ENCODE measurements at places on chromosomes 1 and 21.

DNA sequence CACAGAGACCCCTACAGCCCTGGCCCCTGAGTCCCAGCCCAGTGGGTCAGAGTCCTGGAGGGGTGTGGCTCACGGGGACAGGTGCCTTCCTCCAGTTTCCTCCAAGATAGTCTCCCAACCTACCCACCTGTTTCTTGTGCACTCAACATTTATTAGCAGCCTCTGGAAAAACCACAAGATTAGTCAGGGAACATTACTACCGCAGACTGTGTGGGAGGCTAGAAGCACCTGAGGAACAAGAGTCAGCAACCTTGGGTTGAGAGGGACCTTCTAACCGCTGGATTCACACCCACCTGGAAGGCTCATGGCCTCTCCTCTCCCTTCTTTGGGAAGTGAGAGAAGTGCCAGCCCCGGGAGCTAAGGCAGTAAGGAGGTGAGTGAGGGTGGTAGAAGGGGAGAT is 22.5 kb upstream of the IKBKE start:
- no peak for DNase-seq

- no peak for DNase-seq
These were observed 21.0 kb downstream of the SDE2 start for GRCh38 chr1:225977937-225978748.

DNA sequence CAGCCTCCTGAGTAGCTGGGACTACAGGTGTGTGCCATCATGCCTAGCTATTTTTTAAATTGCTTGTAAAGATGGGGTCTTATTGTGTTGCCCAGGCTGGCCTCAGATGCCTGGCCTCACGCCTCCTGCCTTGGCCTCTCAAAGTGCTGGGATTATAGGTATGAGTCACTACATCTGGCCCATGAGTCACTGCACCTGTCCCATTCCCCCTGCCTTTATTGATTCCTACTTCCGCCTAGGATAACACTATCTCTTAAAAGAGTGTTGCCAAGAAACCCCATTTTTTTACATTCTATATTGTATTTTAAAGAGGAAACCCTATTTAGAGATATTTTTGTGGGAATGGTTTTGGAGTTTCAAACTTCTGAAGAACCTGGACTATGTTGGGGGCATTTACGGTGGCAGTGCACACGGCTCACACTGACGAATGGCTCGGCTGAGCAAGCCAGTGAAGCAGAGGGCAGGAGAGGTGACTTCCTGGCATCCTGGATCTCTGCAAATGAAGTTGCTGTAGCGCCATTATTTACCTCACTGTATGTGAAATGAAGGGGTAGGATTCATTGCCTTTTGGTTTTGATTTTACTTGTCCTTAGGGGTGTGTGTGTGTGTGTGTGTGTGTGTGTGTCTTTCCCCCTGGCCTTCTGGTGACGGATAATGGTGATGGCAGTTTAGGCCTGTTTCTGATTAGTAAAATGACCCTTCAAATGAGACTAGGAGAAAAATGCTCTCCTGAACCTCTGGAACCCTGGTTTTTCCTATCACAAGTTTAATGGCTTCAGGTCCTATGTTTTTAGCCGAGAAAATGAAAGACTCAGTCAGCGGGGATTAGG is 22.5 kb downstream of the KIF26B start:
- DNase-seq = no peak

GRCh38 chr1:41905093-41905675 is 13.5 kb downstream of the HIVEP3 start:
- DNase-seq = no peak

GRCh38 chr1:98763488-98764150 is 102.1 kb downstream of the SNX7 start:
- DNase-seq = no peak

- no peak for DNase-seq
These were observed 18.4 kb downstream of the CD2 start for GRCh38 chr1:116772648-116773045.

GRCh38 chr1:150225546-150225945 is 10.4 kb downstream of the ANP32E start:
- DNase-seq = no peak

- peak; percentile 45 for DNase-seq
These were observed 2.8 kb upstream of the NUP210L start for GRCh38 chr1:154157520-154158306.

DNA sequence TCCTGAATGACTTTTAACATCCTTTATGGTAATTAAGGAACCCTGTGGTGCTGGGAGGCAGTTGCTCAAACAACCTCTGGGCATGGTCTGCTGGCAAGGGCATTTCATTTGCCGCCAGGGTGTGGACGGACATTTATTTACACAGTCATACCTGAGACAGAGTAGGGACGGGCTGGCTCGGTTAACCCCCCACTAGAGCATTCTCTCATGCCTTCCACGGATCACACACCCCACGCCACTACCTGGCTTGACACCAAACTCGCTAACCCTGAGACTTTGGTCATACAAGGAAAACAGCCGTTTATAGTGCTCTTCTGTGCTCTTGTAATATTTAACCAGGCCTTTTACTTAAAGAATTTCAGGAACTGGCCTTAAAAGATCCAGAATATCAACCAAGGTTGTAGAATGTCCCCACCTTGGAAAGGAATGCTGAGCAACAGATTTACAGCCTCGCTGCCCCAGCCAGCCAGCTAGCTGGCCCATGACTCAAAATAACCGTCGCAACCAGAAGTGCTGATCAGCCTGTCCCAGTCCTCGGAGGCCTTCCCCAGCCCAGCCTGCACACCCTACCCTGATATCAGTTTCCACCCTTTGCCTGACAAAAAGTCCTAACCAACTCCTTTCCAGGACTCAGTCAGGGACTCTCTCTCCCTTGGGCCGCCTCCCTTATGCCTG is 6.5 kb upstream of the PDXK start:
- DNase-seq = peak; percentile 49

GRCh38 chr1:184329962-184330868 is 56.6 kb upstream of the C1orf21 start:
- DNase-seq = no peak

- DNase-seq = no peak
These were observed 120.8 kb upstream of the ADGRL2 start for GRCh38 chr1:81679942-81680341.

DNA sequence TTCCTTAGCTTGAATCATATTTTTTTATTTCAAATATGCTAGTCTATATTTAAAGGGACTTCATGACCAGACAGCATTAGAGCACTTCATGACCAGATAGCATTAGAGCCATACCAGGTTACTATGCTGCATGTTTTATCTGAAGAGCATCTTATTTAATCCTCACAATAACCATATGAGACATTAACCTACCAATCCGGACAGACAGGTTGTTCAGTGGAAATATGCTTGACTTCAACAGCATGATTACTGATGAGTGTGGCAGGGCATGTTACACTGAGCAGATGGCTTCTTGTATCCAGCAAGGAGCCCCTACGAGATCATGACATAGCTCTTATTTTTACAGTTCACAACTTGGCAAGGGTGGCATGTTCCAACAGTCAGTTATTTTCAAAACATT is 85.0 kb upstream of the KCTD3 start:
- peak; percentile 16 for DNase-seq

DNA sequence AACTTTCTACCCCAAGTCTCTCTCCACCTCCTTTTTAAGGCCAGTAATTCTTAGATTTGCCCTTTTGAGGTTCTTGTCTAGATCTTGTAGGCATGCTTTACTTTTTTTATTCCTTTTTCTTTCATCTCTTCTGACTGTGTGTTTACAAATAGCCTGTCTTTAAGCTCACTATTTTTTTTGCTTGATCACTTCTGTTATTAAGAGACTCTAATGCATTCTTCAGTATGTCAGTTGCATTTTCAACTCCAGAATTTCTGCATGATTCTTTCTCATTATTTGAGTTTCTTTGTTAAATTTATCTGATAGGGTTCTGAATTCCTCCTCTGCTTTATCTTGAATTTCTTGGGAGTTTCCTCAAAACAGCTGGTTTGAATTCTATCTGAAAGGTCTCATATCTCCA is 30.9 kb downstream of the XPR1 start:
- no peak for DNase-seq

- no peak for DNase-seq
These were observed 6.4 kb upstream of the PKP1 start for GRCh38 chr1:201276891-201277290.

DNA sequence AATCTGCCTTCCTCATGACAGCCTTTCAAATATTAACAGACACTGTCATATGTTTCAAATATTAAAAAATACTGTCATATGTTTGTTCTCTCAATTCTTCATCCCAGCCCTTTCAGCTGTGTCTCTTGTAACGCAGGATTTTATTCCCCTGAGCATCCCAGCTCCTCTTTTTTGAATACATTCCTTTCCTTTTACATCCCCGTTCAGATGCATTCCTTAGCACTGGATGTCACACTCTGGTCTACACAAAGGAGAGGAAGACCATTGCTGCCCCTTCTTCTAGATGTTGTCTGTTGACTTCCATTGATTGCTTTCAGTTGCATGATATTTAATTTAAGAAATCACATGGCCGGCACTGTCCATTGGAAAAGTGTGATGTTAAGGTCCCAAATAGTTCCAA is 117.4 kb upstream of the PAXBP1 start:
- no peak for DNase-seq

DNA sequence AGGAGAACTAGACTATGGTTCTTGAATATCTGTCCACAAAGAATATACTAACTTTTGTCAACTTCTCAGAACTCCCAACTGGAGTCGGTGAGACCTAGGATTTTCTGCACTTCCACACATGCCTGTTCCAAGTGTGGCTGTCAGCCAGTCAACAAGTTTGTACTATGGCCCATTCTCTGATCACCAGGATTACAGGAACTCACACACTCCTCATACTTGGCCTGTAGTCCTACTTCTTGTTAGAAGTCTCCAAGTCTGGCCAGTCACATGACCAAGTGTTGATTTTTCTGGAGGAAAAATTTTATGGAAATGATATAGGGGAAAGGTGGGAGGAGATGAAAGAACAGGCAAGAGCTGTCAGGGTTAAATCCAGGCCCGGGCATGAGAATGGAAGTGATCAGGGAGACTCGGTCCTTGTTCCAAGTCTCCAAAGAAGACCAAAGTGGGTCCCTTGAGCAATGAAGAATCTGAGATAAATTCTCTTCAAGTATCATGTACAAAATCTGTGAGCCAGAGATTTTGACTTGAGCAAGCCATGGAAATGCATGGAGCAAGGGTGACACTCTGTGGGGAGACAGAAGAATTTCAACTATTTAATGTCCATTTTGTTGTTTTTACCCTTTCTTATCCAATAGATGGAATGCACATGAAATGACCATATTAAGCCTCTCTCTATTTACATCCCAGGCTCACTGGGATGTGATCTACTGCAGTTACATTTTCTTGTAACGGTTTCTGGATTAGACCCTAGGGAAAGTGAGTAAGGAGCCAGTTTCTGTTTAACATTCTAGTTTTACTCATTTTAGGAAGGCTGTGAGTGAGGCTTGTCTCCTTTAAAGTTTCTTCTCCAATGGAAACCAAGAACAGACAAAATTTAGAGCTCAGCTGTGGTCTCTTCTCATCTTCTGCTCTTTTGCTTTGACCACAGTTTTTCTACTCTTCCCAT is 320.9 kb downstream of the ASTN1 start:
- peak; percentile 18 for DNase-seq

DNA sequence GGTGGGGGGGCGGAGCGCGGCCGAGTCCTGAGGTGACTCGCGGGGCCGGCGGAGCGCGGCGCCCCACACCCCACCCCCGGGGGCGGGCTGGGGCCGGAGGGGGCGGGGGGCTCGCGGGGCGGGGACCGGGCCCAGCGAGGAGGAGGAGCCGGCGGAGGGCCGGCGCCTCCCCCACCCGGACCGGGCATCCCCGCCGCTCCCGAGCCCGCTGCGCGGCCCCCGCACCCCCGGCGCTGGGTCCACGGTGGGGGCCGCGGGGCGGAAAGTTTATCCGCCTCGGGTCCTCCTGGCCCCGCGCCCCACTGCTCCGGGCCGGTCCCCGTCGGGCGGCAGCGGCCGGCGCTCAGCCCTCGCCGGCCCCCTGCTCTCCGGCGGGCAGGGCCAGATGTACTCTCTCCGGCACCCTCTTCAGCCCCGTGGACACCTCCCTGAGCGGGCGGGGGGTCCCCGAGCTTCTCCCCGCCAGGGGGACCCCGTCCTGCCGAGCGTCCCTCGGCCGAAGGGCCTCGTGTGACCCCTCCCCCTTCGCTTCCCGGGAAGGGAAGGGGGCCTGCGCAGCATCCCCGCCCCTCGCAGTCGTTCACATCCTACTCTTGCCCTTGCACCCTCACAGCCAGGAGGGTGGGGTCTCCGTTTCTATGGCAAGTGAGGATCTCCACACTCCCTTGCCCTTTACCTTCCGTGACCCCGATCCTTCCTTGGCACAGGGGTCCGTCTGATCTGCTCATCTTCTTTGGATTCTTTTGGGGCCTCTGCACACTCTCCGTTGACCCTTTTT is 663 bp downstream of the CAMTA1 start:
- peak; percentile 13 for DNase-seq

- DNase-seq = no peak
These were observed 21.3 kb downstream of the CD247 start for GRCh38 chr1:167496797-167497619.

- no peak for DNase-seq
These were observed 37.3 kb downstream of the NPHP4 start for GRCh38 chr1:5954964-5955363.

DNA sequence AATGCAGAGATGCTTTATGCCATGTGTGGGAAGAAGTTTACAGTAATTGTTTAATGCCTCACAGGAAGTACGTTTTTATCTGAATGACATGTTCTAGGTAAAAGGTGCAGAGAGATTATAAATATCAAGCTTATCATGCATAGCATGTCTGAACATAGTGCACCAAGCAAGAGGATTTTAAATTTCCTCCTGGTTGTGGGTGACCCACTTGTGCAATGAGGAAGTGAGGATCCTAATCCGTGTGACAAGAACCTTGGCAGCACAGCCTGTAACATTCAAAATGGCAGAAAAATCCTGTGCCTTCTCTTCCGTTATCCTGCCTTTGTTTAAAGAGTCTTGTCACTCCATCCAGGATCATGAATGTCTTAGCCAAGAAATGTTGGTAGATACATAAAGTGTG is 75.6 kb downstream of the PLA2G4A start:
- no peak for DNase-seq

DNA sequence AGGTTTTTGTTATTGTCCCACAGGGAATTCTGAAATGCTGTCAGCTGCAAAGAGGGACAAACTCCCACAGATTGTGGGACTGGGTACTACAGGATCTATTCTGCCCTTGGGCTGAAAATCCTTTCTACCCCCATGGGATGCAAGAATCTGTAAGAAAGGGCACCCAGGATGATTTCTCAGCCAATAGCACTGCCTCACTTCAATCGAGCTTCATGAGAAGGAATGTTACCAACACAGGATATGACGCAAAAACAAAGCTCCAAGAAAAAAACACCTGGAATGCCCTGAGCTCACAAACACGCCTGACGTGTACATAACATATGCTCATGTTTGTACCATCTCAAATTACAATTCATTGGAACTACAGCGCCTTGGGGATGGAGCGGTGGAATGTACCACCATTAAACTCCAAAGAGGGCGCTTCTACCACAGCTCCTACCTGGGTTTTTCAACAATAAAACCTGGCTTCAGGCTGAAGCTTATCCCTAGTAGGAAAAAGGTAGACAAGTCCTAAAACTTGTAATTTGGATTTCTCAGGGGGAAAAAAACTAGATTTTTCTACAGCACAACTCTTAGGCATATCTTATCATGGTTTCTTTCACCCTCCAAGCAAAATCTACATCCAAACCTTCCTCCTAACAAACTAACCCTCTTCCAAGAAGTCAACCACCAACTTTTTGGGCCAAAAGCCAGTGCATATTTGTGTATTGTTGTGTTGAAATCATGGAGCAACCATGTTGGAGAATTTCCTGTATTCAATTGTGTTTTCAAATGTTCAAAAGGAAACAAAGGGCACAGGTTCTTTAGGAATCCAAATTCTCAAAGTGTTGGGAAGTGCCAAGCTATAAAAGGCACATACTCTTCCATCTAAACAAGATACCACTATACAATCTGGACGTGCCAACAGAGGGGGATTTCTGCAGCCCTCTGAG is 78.9 kb downstream of the TGFBR3 start:
- peak; percentile 63 for DNase-seq
